Stimulated activated CD8-positive, alpha-beta memory T cell treated with anti-CD3 and anti-CD28 coated beads, Interleukin-4, amount 100 ng/mL, for 4 hours (primary cell): ENCODE measurements at places on chromosomes 1 and 21.

DNA sequence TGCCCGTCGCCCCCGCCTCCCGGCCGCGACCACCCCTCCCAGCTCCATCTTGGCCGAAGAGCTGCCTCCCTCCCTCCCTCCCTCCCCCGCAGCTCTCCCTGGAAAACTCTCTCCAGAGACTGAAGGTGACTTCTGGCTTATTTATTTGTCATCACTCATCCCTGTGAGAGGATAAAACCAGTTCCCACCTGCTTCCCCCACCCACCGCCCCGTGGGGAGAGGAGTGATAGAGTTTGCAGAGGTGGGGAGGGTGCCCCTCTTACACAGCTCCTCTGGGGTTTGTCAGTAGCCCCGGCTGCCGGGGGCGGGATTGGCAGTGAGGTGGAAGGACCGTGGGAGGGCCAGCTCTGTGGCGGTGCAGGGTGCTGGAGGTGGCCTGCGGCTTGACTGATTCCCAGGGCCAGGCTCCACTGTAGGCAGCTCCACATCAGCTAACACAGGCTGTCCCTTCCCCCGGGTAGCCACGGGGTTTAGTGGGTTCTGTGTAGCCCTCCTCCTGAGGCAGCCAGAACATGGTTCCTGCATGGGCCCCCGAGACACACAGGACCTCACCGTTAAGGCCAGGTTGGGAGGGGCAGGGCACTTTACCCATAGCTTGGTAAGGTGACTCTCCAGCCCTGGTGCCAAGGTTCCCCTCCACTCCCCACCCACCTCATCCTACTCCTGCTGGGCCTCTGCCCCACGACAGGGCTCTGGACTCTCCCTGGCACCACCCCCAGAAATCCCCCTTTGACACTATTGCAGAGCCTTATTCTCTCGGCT is 62.2 kb downstream of the ELK4 start:
- DNase-seq, result no peak

DNA sequence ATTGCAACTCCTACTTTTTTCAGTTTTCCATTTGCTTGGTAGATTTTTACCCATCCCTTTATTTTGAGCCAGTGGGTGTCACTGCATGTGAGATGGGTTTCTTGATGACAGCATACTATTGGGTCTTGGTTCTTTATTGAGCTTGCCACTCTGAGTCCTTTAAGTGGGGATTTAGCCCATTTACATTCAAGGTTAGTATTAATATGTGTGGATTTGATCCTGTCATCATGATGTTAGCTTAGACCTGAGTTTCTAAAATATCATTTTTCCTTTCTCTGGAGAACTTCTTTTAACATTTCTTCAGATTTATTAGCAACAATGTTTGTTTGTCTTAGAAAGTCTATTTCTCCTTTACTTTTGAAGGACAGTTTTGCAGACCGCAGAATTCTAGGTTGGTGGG is 11.8 kb upstream of the S100B start:
- no peak for DNase-seq

- no peak for DNase-seq
Observed at GRCh38 chr1:162951553-162952315, 90.8 kb upstream of the CCDC190 start.

DNA sequence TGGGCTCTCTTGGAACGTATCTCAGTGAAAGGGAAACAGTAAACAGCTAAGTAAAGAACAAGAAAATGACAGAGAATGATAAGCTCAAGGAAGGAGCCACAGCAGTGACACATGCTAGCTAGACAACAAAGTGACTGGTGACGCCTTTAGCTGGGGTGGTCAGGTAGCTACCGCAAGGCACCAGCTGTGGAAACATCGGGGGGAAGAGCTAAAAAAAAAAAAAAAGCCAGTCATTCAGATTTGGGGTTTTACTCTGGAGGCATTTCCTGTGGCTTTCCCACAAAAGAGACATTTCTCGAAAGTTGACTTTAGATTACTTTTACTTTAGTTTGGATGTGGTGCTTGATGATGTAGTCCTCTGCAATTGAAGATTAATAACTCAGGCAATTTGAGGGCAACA is 2.1 kb downstream of the FHAD1 start:
- peak; percentile 43 for DNase-seq

- no peak for DNase-seq
Observed at GRCh38 chr21:33869873-33870272, 45.7 kb downstream of the ATP5PO start.

DNA sequence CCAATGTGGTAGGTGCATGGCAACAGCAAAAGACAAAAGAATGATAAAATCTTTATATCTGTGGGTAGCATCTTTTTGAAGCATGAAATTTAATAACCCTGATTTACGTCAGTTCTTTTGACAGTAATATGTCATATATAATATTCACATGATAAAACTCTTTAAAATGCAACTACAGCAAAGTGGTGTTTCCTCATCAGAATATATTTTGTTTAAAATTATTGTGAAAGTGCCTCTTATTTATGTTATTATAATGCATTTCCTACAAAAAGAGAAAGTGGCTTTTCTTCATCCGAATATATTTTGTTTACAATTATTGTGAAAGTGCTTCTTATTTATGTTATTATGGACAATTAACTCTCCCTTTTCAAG is 46.9 kb upstream of the EEIG2 start:
- no peak for DNase-seq

- peak; percentile 2 for DNase-seq
Observed at GRCh38 chr1:59146651-59147358, 150.1 kb upstream of the FGGY start.

- DNase-seq, result no peak
Observed at GRCh38 chr1:210653771-210654170, 325.1 kb downstream of the HHAT start.

DNA sequence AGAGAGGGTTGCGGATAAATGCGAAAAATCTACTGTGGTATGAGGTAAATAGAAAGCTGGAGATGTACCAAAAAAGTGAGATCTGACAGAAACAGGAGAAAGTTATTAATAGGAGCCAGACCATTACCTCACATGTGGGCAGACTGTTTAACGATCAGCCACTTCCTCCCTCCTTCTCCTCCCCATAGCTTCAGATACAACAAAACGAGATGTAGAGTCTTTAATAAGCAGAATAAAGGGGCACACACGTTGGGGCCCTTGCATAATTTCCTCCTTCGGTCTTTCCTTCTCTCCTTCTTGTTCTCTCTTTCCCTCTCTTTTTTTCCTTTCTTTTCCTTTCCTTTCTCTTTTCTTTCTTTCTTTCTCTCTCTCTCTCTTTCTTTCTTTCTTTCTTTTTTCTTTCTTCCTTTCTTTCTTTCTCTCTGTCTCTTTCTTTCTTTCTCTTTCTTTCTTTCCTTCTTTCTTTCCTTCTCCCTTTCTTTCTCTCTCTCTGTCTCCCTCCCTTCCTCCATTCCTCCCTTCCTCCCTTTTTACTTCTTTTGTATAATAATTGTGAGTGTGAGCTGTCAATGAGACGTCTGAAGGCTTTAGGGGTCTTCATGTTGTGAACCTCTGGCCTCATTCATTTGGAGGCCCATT is 242.1 kb downstream of the GRIK1 start:
- no peak for DNase-seq

GRCh38 chr1:24796524-24796923 is 51.3 kb downstream of the CLIC4 start:
- DNase-seq, result no peak

- DNase-seq, result no peak
Observed at GRCh38 chr1:247332623-247333361, 1.1 kb upstream of the ZNF496 start.

- no peak for DNase-seq
Observed at GRCh38 chr1:61851849-61852669, 109.8 kb downstream of the PATJ start.
